Vagina (tissue), 2 donors: ENCODE measurements at places on chromosomes 4 and X. TPM values are rescaled to one million over a fixed set of nuclear protein-coding genes. Genes with fewer than 3 reads are reported as not detected.

GRCh38 chr4:183722731-183723560, 63.9 kb downstream of the TRAPPC11 start:
- no peak for DNase-seq

DNA sequence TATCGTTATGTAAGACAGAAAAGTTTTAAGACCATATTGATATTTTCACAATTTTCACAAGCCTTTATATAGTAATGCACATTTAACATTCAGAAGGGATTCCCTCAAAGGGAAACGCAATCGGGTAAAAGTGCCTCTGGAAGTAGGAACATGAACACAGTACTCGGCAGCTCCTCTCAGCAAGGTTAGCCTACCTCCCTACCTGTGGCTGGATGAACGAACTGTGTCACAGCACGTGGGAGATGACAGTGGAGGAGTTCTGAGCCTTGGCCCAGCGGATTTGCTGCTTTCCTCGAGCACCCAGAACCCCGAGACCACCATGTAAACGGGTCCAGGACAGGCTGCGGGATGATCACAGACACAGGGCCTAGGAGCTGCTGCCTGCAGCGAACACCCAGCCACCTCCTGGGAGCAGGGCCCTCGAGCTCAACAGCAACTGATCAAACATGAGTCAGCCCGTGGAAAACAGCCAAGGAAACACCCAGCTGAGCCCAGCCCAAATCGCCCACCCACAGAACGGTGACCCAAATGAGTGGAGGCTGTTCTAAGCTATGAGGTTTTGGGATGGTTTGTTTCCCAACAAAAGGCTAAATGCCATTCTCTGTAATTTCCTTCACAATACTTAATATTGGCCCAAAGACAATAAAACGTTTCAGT, 30.4 kb downstream of the FAT1 start:
- no peak for DNase-seq

DNA sequence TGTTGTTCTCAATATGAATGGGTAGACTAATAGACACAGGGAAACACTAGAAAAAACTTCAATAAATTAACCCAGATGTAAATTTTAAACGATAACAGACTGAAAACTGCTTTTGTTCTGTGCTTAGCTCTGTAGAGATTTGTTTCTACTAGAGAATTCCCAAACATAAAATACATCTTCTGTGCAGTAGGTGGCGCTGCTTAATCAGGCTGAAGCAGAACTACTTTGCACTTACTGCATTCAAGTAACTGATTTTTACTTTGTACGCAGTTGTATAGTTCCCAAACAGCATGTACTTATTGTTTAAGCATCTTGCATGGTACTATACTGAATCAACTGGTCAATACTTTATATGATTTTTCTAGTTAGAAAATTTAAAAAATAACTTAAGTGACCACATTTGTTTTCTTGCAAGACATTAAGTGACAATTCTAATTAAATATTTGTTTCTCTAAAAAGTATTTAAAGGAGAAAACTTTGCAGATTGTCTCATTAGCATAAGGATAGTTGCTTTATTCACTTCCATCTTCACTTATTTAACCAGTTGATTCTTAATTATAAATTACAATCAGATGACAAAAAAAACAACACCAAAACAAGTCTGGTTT, 490.6 kb downstream of the IL15 start:
- DNase-seq, result no peak

- DNase-seq, result no peak
Measured at GRCh38 chrX:97315939-97316338, 432.2 kb downstream of the RPA4 start.

- DNase-seq, result no peak
Measured at GRCh38 chr4:188396037-188396436, 256.8 kb downstream of the TRIML1 start.

GRCh38 chr4:83536362-83537272, 709 bp downstream of the GPAT3 start:
- no peak for DNase-seq

DNA sequence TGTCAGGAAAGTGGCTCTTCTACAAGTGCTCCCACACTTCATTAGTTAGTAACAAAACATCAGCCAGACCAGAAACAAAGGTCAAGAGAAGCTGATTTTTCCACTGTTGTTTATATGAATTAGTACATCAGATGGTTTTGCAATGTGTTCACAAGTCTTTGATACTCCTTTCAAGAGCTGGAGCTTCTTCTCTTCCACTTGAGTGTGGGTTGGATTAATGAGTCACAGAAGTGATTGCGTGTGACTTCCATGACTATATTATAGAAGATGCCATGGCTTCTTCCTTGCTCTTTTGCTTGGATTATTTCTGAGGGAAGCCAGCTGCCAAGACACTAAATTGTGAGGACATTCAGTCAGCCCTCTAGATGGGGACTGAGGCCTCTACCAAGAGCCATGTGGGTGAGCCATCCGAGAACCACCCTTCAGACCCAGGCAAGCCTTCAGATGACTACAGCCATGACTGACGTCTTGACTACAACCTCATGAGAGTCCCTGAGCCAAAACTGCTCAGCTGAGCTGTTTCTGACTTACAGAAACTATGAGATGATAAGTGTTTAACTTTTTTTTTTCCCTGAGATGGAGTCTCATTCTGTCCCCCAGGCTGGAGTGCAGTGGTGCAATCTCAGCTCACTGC, 18.1 kb downstream of the SOWAHB start:
- DNase-seq, result no peak

DNA sequence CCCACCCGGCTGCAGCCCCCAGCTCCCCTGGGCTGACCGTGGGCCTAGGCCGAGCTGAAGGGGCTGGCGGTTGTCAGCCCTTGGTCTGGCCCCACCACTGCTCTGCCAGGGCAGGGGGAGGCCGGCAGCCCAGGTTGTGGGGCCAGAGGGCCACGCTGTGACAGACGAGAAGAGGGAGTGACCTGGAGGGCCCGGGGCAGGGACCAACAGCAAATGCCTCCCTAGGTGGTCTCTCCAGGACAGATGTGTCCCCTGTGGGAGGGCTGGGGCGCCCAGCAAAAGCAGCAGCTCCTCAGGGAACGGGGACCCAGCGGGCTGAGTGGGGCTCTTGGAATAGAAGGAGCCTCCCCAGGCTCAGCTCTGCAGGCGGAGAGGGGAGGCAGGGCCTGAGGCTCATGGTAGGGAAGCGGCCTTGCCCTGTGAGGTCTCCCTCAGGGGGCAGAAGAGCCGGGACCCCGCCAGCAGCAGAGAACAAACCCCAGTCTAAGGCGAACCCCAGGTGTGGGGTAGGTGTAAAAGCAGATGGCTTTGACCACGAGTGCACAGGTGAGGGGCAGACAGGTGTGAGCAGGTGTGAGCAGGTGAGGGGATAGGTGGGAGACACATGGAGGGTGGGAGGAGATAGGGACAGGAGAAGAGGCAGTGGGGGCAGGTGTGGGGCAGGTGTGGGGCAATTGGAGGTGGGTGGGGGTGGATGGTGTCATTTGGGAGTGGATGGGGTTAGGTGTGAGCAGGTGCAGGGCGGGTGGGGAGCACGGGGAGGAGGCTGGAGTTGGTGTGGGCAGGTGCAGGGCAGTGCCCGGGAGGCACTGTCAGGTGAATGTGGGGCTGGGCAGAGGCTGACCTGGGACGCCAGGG, 34.1 kb upstream of the SPON2 start:
- no peak for DNase-seq

DNA sequence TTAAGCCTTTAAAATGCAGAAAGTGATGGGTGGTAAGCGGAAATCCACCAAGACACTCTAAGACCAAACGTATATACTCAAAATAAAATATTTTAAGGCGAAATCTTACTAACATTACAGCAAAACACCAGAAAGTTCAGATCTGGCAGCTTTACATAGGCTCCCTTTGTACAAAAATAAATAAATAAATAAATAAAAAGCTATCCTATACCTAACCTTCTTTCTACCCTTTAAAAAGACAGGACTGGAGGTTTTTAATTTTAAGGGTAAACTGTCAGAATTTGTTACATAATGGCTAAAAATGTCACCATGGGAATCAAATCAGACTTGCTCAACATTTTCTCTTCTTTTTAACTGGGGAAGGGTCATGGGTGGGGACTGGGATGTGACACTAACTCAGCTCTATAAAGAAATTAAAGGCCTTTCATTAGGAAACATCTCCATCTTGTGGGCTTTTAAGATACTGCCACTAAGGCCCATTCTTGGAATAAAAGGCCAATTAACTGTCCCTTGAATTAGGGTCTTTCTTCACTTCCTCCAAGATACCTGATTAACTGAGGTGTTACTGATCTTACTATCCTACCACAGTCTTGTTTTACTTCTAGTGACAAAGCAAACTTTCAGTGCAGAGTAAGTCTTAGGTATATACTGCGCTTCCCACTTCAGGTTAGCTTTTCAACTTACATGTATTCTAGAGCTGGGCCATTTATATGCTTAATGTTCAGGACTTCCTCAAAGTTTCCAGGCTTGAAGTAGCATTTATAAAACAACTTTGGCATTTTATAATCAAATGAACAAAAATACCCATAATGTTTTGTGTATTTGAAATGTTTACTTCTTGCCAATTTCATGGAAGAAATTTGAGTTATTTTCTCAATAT, 13.3 kb downstream of the HNRNPD start:
- no peak for DNase-seq

- DNase-seq, result no peak
Measured at GRCh38 chrX:75957107-75957610, 172.1 kb upstream of the MAGEE2 start.

- DNase-seq, result no peak
Measured at GRCh38 chr4:157992948-157993839, 179.6 kb downstream of the GASK1B start.

- no peak for DNase-seq
Measured at GRCh38 chr4:112975567-112976355, 73.7 kb upstream of the ANK2 start.

GRCh38 chr4:139282721-139283075, 2.7 kb upstream of the MGARP start:
- DNase-seq, result no peak

DNA sequence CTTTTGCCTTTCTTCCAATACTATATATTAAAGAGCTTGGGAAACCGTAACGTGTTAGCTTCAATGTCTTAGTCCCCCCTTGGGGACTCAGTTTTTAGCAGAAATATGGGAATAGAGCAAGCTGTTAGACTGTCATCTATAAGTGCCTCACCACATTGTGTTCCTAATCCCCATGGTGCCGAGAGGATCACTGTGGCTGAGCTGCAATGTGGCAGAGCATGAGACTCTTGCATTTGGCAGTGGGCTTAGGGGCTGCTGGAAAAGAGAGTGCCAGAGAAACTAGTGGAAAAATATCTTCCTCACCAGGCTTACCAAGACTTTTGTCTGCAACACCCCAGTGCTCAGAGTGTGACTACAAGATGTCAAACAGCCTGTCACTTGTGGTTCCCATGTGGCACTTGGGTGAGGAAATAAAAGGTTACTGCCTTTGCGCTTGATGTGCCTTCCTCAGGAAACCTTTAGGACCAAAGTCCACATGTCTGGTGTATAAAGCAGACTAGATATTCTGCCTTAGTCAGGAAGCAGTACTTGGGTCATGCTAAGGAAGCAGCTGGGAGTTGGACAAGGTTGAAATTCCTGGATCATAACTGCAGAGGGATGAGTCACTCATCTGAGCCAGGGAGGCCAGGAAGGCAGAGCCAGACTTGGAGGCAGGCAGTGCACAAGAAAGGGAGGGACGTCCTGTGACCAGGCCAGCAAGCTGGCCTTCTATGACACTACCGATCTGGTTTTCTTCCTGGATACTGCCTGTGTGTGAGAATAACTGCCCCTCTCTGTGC, 9.7 kb upstream of the MAGEA4 start:
- no peak for DNase-seq

- DNase-seq, result no peak
Measured at GRCh38 chrX:132689612-132690563, 201.1 kb upstream of the MBNL3 start.

GRCh38 chrX:2136848-2137247, 363.9 kb downstream of the DHRSX start:
- DNase-seq, result no peak

DNA sequence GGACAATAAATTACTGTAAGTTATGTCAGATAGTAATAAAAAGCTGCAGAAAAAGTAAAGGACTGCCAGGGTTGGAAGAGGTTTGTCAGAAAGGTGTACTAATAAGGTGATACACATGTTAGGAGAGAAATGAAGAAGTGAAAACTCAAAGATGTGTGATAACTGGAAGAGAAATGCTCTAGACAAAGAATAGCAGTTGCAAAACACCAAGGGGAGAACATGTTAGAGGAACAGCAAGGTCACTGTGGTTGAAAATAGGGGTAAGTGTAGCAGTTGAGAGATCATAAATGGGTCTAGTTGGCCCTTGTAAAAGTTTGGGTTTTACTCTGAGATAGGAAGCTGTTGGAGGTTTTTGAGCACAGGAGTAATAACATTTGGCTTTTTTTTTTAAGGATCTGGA, 46.9 kb downstream of the HSPA4L start:
- DNase-seq, result no peak

DNA sequence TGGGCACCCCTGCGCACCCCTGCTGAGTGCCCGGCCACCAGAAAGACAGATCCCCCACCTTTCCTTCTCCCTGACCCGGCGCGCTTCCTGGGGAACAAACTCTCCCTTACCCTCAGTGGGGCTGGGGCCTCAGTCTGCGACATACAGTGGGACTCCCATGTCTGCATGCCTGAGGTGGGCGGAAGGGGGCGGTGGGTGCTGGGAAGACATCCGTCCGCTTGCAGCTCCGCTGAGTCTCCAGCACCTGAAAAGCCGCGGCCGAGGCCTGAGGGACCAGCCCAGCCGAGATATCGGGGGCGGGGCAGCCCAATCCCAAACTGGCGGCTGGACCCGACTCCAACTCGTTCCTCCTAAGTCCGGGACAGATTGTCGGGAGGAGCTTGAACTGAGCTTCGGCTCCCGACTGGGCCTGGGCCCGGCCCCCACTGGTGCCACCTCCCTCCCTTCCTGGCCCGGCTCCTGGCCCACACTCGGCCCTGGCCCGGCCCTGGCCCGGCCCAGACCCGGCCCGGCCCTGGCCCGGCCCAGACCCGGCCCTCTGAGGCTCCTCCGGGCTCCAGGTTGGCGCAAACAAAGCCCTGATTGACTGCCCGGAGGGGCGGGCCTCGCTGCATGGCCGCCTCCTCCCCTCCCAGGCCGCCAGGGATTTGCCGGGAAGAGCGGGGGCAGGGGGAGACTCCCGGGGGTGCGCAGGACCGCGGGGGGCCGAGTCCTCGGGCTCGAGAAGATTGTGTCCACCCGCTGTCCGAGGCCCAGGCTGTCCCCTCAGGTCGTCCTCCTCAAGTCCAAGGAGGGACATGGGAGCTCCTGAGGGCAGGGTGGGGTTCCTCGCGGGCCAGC, 877 bp upstream of the SLC16A2 start:
- no peak for DNase-seq

- DNase-seq, result no peak
Measured at GRCh38 chr4:182904211-182904761, 12.9 kb downstream of the DCTD start.

- DNase-seq, result no peak
Measured at GRCh38 chr4:151012820-151013219, 2.3 kb downstream of the LRBA start.

DNA sequence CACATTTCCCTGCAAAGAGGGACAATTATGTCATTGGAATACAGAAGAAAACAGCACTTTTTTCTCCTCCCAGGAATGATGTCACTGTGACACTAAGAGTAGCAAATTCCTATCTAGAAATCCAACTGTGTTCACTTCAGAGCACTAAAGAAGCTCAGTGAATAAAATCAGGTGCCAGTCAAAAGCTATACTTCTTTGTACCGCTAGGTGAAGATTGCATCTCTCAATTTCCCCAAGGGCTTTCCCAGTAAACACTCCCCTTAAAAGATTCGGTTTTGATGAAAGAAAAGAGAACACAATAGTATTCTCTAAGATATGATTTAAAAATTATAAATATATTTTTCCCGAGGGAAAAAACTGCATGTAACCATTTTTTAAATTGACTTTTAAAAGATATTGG, 104.7 kb upstream of the MID1 start:
- no peak for DNase-seq

SYAP1 gene
- 16.0 TPM for total RNA-seq

ARR3 gene
- total RNA-seq, result not detected

UGT2B17 gene
- not detected for total RNA-seq

APBB2 gene
- 68.8 TPM for total RNA-seq

TRIM2 gene
- 28.7 TPM for total RNA-seq

LNX1 gene
- total RNA-seq, result 11.8 TPM
